Chondrocyte (in vitro differentiated cells): ENCODE measurements at places on chromosomes 11 and 22. TPM values are rescaled to one million over a fixed set of nuclear protein-coding genes. Genes with fewer than 3 reads are reported as not detected.

Gene DGCR6
- 5.1 to 7.1 TPM (median 5.4 TPM) in 3 replicates for total RNA-seq

Gene GSTT2
- not detected in 3 replicates for total RNA-seq

Gene CBY1
- total RNA-seq, result 29.9 to 44.5 TPM (median 33.5 TPM) in 3 replicates

GRCh38 chr11:134761926-134762247, 349.8 kb upstream of the B3GAT1 start:
- DNase-seq, result no peak
